ENCODE measurements at places on chromosomes 16 and 17.

DNA sequence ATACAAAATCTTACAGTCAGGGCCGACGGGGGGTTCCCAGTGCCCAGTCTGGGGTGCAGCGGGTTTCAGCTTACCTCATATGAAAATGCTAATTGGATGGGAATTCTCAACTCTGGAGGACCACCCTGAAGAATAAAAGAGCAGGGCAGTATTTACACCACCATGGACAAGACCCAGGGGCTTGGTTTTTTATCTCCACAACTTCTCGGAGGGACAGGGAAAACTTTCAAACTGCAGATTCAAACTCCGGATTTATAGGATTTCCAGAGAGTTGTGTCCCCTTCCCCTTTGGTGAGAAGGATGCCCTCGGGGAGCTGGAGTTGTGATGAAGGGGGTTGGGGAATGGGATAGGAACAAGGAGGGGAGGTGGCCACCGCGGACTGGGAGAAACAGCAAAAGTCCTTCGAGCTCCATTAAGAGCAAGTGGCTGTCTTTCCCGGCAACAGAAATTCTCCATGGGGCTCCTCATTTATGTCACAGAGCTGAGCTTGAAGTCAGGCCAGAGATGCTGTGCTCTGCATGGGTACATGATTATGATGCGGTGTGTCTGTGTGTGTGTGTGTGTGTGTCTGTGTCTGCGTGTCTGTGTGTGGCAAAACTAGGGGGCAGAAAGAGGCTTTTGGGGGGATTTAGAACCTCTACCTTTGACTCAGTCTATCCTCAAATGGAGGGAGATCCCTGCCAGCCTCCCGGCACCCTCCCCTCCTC lies 15.7 kb downstream of the FOXL1 start:
- no peak for DNase-seq

DNA sequence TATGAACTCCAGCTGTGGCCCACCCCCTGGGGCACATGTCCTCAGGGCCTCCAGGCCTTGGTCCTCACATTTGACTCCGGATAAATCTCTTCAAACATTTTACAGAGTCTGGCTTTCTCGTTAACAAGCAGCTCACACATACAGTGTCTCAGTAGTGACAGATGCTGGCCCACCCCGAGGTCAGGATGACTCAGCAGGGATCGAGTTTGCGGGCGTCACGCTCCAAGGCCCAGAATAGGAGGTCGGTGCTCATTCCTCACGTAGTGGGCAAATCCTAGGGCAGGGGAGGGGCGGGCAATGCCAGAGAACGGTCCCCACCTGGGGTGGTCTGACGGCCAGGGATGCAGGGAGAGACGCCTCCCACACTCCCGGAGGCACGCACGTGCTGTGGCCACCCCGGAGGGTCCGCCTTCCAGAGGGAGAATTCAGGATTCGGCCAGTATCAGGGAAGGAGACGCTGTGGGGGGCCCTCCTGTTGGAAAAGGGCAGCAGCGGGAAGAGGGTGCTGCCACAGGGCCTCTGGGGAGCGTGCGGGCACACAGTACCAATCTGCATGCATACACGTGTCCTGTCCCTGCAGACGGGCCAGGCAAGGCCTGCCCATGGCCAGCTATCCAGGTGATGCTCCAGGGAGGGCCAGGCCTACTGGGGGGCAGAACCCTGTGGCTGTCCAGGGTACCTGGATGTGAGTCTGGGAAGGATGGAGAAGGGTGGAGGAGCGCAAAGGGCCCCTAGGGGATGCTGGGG lies 8.6 kb downstream of the SLC7A5 start:
- DNase-seq = no peak

GRCh38 chr17:47276868-47277267 lies 23.2 kb downstream of the ITGB3 start:
- peak; percentile 90 for DNase-seq

- DNase-seq = peak; percentile 0
Observed at GRCh38 chr16:85384833-85385462, 228.2 kb upstream of the GSE1 start.

- peak; percentile 86 for DNase-seq
Observed at GRCh38 chr17:4519361-4519788, 20.7 kb downstream of the SPNS2 start.

- DNase-seq = no peak
Observed at GRCh38 chr17:36017799-36018198, at the start of gene CCL23. TSS of gene CCL23 (minus strand) at chr17:36017972. CDS start at chr17:36017897, 75 bp downstream.

- no peak for DNase-seq
Observed at GRCh38 chr16:23959752-23960072, 123.9 kb downstream of the PRKCB start.
